ENCODE measurements at places on chromosomes 7 and 10.

DNA sequence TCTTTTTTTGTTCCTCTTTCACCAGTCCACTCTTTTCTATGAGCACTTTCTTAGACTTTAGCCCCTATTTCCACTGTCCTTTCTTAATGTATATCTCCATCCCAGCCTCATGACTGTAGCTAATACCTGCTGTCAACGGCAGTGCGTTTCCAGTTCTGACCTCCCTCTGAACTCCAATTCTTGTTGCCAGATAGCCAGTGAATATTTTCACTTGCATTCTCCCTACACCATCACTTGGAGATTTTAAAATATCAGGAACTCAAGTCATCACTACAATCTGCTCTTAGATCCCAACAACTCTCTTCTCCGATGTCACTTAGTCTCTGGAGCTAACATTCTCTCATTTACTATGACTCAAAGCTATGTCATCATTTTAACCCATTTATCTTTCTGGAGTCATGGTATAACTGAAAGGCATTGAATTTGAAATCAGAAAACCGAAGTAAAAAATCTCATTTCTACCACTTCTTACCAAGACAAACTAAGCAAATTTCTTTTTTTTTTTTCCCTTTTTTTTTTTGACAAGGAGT, 5.1 kb upstream of the SLC16A12 start:
- DNase-seq: no peak

DNA sequence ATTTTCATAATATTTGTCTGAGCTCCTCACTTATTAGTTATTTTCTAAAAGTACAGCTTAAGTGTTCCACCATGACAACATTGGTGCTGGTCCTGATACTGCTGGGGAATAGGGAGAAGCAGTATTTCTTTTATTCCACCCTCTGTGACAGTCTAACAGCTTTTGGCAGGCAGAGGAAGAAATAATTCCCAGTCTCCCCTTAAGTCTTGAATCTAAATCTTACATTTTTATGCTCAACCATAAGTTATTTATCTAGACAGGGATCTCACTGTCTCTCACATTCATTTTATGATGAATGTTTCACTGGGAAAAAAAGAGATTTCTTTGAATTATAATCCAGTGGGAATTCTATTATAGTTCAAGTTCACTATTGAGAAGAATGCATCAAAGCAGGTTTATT, 71.5 kb downstream of the MAGI2 start:
- DNase-seq: no peak

DNA sequence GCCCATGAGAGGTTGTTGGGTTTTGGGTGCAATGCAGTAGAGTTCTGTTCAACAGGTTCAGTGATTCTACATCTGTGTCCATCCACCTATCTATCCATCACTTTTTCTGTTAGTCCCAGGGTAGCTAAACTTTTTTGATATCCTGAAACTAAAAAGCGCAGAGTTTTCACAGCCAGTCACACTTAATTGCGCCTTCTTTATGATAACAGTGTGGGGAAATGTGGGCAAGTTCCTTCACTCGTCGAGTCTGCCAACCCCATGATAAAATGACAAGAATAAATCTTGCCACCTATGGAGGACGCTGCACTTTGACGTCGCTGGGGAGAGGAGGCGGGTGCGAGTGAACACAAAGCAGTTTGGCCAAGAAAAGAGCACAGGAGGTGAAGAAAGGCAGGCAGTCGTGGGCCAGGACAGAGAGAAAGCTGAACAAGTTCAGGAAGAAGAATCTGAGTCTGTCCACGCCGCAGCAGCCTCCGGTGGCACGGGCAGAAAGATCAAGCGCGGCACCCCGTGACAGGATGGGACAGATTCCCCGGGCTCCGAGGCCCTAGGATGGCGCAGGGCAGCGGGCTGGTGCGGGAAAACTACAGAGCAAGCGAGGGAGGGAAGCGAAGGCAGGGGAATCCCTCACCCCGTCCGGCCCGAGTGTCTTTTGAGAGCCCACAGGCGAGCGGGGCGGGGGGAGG, 9.2 kb downstream of the SP8 start:
- DNase-seq: no peak

GRCh38 chr7:50285269-50285668, 19.2 kb upstream of the IKZF1 start:
- DNase-seq: no peak

DNA sequence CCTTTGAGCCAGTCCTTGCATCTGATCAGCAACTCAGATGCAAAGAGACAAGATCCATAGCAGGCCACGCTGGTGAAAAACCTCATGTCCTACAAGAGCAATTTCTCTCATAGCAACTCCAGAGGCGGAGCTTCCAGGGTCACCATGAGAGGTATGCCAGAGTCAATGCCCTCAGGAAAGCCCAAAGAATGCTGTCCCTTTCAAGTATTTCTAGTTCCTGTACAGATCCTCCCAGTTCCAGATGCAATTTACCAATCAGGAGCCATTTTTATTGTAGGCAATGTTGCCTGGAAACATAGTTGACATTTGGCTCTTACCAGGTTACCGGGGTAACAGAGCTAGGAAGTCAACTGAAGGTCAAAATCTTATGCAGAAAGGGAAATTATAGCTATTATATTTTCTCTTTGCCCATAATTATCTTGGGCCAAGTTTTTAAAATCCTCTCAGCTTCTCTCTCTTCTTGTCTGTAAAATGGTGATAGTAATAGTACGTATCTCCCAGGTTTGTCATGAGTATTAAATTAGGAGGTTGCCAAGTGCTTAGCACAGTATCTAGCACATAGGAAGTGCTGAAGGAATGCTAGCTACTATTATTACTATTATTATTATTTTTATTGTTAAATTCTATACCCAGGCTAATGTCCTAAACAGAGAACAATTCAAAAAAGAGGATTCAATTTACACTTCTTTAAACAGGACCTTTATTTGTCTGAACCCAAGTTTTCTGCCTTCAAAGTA, 46.3 kb upstream of the TM9SF3 start:
- no peak for DNase-seq

DNA sequence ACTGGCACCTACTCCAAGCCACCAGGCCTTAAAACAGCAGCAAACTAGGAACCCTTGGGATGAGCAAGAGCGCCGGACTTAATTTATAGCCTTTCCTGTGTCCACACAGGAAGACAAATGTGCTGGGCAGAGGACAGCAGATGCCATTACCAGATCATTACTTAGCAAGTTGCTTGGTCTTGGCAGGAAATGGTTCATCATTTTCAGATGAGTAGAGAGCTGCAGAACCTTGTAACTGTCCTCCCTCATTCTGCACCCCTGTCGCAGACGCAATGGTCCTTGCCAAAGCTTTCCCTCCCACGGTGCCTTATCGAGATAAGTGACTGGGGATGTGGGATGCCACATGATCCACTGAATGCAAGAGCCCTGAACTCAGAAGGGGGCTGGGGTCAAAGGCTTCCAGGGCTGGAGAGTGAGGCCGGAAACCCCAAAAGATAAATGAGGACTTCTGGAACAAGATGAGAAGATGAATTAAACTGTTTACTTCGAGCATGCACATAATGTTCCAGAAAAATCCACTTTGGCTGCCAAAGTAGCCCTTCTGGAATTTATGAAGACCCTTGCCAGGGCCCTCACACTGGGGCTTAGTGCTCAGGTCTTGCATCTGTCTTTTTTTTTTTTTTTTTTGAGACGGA, 145.6 kb upstream of the ZNF32 start:
- DNase-seq: no peak

DNA sequence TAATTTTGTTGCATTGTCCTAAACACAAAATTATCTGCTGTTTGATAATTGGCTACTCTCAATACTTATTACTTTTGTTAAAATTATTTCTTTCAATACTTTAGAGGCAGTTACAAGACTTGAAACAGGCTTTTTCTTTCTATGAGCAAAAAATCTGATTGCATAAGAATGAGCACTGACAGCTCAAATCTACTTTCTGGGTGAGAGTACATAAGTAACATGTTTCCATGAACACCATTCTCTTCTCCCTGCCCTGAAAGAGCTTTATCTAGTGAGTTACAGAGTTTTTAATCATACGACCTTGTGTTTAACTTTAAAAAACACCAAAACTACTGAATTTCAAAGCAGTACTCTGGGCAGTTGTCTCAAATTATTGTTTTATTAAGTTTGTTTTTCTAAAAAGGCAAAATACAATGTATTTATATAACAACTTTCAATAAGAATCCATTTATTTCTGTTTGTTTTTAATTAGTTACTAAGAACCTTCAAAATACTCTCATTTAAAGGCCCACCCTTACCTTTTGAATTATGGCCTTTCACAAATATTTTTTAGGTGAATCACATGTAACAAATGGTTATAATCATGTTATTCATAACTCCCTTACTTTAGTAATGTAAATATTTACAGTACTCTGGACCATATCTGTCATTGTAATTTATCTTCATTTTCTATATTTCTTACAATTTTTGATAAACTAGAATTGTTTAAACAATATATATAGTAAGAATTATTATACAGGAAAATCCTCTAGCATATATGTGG, 23.0 kb upstream of the TFAM start:
- no peak for DNase-seq

- no peak for DNase-seq
Observed at GRCh38 chr7:149686011-149686410, 87.4 kb downstream of the ZNF467 start.

DNA sequence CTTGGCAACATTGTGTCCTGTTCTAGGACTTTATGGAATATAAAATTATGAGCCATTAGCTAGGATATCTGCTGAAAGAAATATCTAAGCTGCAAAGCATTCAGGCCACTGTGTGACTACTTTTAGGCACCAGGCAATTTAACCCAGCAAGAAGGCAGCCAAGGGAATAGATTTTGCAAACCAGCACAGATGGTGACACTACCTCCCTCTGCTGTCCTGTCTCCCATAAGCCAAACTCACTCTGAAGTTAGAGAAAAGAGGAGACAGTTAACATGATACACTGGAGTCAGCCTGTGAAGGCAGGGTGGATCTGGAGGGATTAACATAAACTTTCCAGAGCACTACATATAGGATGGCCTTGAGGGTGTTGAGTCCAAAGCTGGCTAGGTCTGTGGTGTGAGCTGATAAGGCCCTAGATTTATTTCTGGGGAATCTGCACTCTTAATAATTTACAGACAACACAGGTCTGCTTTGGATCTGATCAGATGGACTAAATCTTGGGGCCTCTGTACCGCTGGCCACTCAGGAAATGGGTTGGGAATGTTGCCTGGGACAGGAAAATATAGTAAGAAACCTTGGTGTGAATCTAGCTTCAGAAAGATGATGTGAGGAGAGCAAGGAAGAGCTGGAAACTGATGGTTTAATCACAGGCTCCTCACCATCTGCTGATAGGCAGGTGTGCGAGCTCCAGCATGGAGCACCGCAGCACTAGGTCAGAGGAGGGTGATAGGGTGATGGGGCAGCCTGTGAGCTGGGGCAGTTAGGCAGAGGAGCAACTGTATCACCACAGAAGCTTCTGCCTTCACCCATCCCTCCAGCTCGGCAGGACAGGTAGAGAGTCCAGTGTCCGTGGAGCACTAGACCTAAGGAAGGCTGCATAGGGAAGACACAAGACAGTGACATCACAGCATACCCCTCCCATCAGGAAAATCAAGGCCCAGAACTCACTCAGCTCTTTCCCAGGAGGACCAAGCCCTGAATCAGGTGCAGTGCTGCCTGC, 229.9 kb upstream of the PRSS1 start:
- DNase-seq: no peak

GRCh38 chr10:132249226-132249724, 58.5 kb downstream of the STK32C start:
- no peak for DNase-seq

GRCh38 chr10:58335306-58336005, 650 bp downstream of the UBE2D1 start:
- DNase-seq: no peak

GRCh38 chr10:132708441-132708840, 77.5 kb downstream of the NKX6-2 start:
- DNase-seq: no peak

DNA sequence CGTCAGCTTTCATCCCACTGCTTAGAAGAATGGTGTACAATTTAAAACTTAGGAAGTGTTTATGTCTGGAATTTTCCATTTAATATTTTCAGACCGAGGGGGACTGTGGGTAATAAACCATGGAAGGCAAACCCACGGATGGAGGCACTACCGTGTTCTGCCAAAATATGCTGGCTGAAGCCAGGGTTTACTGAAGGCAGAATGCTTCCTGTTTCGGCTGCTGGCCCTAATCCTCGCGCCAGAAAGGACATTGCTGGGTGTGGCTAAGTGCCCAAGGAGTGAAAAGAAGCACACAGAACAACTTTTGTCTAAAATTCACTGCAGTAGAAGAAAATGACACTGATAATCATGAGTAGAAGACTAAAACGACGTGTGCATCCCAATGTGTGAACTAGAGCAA, 32.3 kb downstream of the PITRM1 start:
- DNase-seq: no peak

DNA sequence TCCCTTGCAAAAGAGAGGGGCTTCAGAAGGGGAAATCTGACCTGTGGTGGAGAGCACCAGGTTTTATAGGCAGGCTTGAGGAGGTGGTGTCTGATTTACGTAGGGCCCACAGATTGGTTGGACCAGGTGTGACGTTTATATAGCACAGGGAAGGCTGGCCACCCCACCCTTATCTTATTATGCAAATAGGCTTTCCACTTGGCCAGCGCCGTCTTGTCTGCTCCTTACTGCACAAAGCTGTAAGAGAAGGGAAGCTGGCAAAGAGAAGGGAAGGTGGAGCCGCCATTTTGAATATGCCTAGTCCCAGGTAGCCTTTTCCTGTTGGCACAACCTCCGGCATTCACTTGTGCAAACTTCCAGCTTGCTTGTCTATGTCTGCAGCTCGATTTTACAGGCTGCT, 221.4 kb downstream of the GATA3 start:
- no peak for DNase-seq

GRCh38 chr7:32051128-32051527, 19.1 kb downstream of the PDE1C start:
- no peak for DNase-seq

DNA sequence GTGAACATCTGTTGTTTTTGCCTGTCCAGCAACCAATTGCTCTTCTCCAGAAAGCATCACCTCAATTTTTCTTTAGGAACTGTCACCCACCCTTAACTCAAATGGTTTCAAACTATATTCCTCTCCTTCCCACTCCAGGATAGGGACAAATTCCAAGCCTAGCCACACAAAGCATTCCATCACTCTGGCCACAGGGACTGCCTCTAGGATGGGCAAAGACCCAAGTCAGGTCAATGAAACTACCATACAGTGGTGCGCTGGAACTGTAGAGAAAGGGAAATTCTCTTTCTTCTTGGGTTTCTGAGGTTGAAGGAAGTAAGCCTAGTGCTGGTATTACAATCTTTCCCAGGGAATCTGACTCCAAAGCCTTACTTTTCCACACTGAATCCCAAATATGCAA, 3.6 kb downstream of the MICU1 start:
- DNase-seq: no peak

All from stimulated activated CD8-positive, alpha-beta memory T cell treated with anti-CD3 and anti-CD28 coated beads, Interleukin-4, amount 100 ng/mL, for 1 hour (primary cell).